ENCODE measurements at places on chromosomes 5 and 9.

DNA sequence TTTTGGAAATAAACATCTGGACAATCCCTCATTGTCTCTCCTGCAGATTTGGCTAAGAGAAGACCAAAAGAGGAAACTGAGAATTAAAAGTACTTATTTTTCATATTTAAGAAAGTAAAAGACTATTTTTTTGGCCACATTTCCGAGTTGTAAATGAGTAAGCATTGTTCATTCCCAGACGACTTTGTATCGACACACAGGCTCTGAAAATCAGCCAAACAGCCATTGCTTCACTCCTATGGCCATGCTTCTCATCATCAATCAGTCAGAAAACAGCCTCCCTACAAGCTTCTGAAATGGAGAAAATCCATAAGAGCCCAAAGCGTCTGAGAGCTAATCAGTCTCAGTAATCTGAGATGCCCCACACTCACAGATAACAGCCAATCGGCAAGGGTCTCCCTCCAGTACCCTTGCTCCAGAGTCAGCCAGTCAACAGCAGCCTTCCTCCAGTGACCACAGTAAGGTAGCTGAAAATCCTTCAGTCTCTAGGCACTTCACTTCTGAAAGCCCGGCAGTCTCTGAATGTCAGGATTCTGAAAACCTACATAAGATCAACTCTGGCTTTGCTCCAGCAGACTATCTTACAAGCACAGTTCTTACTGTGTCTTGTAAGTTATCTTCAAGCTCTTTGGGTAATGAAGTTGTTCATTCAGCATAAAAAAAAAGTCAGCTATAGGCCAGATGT lies 30.9 kb downstream of the CDO1 start:
- DNase-seq: no peak

GRCh38 chr5:126857472-126858410 lies 80.8 kb downstream of the LMNB1 start:
- no peak for DNase-seq

- no peak for DNase-seq
Measured at GRCh38 chr9:76200315-76200714, 193.9 kb downstream of the RFK start.

GRCh38 chr9:76646249-76646648 lies 118.0 kb upstream of the PCA3 start:
- no peak for DNase-seq

DNA sequence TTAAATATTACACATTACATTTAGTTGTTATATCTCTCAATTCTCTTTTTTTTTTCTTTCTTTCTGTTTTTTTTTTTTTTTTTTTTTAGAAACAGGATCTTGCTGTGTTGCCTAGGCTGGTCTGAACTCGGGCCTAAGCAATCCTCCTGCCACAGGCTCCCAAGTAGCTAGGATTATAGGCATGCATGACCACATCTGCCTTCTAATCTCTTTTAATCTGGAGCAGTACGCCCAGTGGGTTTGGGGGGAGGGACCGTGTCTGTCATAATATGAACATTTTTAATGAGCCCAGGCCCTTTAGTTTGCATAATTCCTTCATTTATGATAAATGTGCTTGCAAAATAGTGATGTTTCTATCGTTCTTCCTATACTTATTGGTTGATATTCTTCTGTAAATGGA lies 10.3 kb downstream of the RHOBTB3 start:
- DNase-seq: no peak

- no peak for DNase-seq
Measured at GRCh38 chr9:127088724-127089615, 33.5 kb downstream of the ANGPTL2 start.

DNA sequence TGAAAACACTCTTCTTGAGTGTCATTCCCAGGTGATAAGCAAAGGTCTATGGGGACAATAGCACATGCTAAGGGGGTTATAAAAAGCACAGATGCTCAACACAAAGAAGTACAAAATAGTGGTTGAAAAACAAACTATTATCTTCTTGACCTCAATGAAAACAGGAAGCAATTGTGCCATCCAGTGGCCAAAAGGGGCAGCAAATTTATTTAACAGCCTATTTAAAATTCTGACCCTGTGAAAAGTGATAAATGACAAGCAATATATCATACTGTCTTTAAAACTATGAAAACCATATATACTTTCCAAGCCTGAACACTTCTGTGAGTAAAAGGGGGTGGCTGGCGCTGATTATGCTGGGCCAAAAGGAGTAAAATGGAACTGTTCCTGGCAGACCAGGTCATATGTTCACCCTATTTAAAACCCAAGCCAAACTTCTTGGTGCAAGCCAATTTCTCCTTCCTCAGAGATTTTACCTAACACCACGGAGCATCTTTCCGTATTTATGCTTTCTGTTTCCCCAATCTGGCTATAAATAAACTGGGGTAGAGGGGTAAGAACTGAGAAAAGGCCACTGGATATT lies 29.7 kb downstream of the TEX10 start:
- DNase-seq: peak; percentile 67

DNA sequence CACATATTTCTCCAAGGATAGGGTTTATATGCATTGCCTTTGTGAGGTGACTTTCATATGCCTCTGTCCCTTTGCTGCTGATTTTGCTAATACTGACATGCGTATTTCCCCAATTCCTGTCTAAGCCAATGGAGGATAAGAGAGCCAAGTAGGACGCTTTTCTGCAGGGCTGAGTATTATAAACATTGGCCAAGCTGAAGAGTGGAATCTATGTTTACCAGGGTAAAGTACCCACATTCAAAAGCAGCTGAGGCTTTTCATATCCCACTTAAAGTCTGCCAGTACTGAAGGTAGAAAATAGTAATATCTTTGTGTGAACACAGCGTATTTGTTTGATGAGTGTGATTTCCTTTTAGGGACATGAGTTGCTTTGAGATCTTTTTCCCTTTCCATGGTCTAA lies 128.8 kb upstream of the GPR151 start:
- no peak for DNase-seq

- no peak for DNase-seq
Measured at GRCh38 chr9:109479822-109480221, 18.3 kb downstream of the PTPN3 start.

- no peak for DNase-seq
Measured at GRCh38 chr9:80378669-80379293, 807.0 kb downstream of the TLE4 start.

GRCh38 chr9:133612816-133613215 lies 3.6 kb upstream of the FAM163B start:
- no peak for DNase-seq

- DNase-seq: no peak
Measured at GRCh38 chr5:5887833-5888232, 465.4 kb downstream of the ICE1 start.

- no peak for DNase-seq
Measured at GRCh38 chr9:70262366-70262765, 3.6 kb downstream of the SMC5 start.

DNA sequence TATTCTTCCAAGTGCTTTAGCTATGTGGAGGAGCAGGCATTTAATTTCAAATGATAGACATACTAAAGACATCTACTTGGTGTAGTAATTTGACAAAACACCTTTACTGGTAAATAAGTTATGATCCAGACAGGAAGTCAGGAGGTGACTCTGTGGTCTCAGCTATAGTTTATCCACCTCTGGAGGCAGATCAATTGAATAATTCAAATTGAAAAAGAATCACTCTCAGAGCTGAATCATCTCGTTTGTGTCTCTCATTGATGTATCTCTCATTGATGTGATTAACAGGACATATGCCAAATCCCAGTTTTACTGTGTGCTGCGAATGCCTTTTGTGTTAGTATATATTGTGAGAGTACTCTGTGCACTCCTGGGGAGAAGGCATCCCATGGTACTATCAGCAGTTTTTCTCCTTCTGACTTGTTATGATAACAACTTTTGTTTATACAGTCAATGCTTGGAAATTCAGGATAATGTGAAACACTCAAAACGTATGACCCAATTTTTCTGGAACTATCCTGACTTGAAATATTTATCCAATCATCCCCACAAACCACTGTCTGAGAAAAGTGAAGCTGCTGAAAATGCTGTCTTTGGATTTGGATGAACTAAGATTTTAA lies 48.5 kb upstream of the DAB2 start:
- DNase-seq: no peak

GRCh38 chr5:624118-624950 lies 12.2 kb downstream of the CEP72 start:
- DNase-seq: no peak

- no peak for DNase-seq
Measured at GRCh38 chr5:122565331-122565730, 209.5 kb upstream of the SNX2 start.

DNA sequence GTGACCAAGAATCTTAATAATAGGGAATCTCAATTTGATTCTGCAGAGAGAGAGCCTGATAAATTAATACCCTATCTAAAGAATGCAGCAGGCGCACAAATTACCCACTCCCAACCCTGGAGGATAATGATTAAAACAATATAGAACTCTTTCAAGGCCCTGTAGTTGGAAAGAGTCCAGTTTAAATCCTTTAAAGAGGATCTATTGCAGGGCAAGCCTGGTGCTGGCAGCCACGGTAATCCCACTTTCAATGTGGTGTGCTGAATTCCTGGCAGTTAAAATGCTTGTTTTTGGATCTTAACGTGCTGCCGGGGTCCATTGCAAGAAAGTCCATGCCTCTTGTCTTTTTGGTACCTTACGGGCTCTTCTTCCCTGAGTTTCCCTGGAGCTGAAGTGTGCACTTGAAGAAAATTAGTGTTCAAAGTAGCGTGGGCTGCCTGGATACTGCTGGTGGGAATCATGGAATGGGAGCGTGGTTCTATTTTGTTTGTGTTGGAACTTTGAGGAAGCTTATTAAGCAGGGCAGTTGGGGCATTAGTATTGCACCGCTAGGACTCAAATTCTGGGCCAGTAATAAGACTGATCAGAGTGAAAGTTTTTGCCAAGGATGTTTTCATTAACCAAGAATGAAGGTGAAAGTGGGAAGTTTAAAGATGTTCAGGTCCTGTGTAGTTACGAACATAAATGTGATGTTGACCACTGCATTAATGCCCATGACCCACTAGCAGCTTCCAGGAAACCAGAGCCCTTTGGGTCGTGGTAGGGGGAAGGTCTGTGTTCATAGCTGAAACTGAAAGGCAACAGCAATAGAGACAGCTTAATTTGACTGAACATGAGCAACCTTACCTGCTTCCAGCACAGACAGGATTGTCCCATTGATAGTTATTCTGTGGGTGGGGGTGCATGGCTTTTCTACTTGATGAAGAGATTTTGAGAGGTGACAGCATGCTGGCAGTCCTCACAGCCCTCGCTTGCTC lies 20.8 kb downstream of the MARCHF6 start:
- no peak for DNase-seq

- no peak for DNase-seq
Measured at GRCh38 chr9:104923289-104923688, 4.7 kb downstream of the ABCA1 start.

GRCh38 chr9:93447655-93448054 lies 3.8 kb upstream of the FAM120A start:
- no peak for DNase-seq

DNA sequence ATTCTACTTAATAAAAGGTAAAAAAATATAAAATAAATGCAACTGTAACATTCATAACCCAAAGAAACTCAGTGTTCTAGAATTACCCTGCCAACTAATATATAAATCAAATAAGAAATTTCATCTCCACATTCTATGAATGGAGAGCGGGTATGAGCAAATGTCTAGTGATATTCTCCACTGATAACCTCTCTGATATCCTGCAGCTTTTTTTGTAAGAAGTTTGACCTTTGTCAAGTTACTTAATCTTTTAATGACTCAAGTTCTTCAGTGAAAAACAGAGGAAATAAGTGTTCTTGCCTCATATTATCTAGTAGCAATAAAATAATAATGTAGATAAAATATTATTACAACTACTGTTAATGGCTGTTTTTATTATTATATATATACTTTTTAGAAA lies 1275.6 kb upstream of the CDH9 start:
- DNase-seq: no peak

GRCh38 chr9:114296338-114296737 lies 26.6 kb upstream of the ORM1 start:
- DNase-seq: no peak

DNA sequence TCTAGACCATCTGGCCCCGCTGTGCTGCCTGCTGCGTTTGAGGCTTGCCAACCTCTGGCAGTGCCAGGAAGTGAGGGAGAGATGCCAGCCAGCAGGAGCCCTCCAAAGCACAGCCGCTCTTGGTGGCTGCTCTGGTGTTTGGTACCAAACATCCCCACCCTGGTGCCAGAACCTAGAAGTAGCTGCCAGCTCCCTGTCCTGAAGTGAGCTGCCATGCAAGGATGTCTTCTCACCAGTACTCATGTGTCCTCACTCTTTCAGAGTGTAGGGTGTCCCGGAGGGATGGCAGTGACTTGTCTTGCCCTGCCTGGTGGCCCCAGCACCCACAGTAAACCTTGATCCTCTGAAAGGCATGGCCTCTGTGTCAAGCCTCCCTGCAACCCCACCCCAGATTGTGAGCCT lies 43.4 kb downstream of the AMBP start:
- DNase-seq: peak; percentile 45

DNA sequence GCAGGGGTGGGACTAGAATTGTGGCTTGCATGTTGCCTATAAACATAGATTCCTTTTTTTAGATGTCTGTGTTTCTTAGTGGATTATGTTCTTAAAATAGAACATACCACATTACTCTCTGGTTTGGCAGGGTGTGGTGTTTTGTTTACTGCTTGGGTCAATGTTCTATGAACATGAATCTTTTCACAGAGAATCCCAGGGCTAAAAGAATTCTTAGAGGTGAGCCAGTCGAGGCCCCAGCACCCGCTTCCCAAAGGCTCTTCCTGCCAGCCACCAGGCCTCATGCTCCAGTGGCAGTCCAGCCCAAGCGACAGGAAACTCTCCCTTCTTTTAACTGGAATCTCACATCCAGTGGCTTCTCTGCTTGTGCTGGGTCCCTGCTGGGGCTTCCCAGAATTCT lies 126.6 kb downstream of the C9orf152 start:
- no peak for DNase-seq

DNA sequence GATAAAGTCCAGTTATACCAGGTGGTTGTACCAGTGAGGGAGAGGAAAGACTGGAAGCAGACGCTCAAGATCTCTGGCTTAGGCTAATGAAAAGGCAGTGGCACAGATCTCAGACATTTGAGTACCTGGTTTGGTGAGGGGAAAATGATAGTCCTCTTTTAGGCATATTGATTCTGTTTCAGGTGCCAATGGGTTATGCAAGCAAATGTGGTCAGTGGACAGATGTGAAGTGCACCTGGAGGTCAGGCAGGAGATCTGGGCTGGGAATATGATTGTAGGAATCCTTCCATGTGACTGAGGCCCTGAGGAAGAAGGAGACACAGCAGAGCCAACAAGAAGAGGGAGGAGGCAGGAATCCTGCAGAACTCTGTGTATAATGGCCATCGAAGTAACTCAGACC lies 63.7 kb upstream of the SMARCA2 start:
- DNase-seq: no peak

DNA sequence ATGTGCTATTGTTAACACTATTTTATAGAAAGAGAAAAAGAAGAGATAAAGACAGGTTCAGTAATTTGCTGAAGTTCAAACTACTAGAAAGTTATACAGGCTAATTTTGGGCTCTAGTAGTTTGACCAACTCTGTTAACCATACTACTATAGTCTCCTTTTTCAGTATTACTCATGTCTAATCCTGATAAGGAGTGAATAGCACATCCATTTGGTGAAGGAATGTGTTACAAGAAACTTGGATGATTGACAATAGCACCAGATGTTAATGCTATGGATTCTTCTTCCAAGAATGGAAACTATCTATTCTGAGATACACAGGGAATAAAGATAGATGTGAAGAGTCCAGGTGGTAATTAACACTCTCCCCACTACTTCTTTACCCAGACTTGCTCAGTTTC lies 677.3 kb downstream of the PRELID2 start:
- DNase-seq: no peak

GRCh38 chr5:53917095-53917494 lies 356.7 kb downstream of the NDUFS4 start:
- DNase-seq: no peak

Measured in activated CD4-positive, alpha-beta T cell treated with anti-CD3 and anti-CD28 coated beads, Interleukin-2, amount 10 ng/mL, durations not matched to agents 24 days and 14 days (primary cell).